ENCODE measurements at places on chromosomes 13 and 19.

GRCh38 chr13:88288326-88288725, 617.2 kb downstream of the SLITRK5 start:
- no peak for DNase-seq

DNA sequence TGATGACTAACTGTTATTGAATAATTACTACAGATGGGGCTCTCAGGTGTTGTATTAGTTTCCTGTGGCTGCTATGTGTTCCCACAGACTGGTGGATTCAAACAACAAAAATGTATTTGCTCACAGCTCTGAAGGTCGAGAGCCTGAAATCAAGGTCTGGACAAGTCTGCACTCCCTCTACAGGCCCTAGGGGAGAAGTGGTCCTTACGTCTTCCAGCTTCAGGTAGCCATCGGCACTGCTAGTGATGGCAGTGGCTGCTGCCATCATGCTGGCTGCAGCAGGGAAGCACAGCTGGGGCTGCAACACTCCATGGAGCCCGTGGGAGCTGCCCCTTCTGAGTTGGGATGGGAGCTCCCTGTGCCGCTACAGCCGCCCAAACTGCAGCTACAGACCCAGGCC, 1.9 kb downstream of the TEX26 start:
- no peak for DNase-seq

GRCh38 chr19:38022791-38023670, 116.0 kb downstream of the SIPA1L3 start:
- no peak for DNase-seq

DNA sequence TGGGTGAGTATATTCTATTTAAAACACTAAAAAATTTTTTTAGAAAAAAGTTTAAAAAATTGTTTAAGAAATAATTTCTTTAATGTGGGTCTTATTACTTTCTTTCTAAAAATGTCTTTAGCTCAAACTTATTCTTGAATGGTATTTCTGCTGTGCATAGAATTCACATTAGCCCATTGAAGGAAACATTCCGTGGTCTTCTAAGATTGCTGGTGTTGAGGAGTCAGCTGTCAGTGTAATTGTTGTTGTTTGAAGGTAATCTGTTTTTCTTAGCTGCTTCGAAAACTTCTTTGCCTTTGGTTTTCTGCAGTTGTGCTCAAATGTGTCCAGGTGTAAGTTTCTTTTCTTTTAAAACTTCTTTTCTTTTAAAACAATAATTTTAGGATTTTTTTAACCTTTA, 85.4 kb upstream of the KLF12 start:
- no peak for DNase-seq

DNA sequence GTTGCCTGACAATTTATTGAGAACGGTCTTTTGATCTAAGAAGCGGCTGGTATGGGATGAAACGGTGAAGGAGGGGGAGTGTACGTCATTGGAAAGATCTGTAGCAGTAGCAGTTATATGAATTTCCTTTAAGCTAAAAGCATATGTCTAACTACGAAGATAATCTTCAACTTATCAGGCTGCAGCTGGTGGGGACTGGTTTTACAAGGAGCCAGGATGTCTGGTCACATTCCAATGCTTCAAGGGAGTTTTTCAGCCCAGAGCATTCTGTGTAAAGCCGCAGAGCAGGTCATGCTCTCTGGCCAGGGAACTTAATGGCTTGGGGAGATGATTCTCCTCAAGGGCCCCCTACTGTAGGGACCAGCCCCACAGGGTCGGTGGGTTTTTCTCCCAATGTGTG, 29.2 kb downstream of the CLEC4M start:
- no peak for DNase-seq

DNA sequence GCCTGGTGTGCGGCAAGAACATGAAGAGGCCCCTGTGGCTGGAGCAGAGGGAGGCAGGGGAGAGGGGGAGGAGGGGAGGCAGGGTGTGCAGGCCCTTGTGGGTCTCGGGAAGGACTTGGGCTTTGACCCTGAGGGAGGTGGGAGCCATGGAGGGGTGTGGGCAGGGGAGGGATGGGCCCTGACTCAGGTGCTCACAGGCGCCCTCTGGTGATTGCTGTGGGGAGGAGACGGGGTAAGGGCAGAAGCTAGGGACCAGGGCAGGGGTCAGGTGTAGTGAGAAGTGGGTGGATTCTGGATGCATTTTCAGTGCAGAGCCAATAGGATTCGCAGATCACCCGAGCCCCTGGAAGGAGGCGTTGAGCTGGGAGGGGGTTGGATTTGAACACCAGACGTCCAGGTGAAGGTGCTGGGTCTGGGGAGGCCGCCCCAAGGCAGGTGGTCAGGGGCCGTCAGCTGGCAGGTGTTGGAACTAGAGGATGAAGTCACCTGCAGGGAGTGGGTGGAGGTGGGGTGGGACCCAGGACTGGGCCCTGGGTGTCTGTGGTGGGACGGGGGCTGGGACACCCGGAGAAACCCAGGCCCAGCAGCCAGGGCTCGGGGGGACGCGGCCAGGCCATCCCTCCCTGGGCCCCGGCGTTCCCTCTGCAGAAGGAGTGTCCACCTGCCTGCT, 185.4 kb downstream of the KDM4B start:
- DNase-seq, result no peak

GRCh38 chr13:39815345-39816111, 160.1 kb downstream of the COG6 start:
- DNase-seq, result no peak

DNA sequence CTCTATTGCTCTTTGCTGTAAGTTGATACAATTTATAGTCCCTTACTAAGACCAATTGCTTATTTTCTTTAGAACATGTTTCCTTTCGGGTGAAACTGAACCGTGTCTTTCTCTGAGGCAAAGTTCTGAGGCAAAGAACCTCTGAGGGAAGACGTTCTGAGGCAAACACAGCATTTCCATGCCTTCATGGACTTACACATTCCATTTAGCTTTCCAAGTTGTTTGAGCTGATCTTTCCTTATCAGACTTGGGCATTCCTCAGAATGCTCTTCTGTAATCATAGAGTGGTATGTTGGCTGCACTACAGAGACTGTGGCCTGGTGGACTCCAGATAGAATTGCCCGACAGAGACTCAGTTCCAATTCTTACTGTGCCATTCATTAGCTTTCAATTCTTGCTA, 579.1 kb downstream of the KCTD12 start:
- no peak for DNase-seq

GRCh38 chr19:39310558-39311311, 9.9 kb downstream of the LRFN1 start:
- DNase-seq, result no peak

GRCh38 chr19:49692147-49692506, 1.2 kb downstream of the CPT1C start:
- DNase-seq, result no peak

- DNase-seq, result no peak
Measured at GRCh38 chr19:40799558-40800338, 757 bp downstream of the EGLN2 start.

DNA sequence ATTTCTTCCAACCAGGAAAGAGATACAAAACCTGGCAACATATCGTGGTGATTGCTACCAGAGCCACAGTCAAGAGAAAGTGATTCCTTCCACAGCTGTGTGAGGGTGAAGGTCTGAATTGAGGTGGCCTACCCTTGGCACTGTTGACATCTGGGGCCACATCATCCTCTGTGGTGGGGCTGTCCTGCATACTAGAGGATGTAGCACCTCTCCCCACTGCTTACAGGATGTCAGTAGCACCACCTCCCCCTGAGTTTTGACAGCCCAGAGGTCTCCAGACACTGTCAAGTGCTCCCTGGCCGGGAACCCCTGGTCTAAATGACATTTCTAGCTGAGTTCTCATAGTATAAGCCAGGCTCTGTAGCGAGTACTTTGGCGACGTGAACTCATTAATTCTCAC, 15.5 kb downstream of the PTGER1 start:
- DNase-seq, result no peak

GRCh38 chr19:12967907-12968306, 1.5 kb upstream of the DAND5 start:
- DNase-seq, result no peak

GRCh38 chr19:32828643-32829344, 40.8 kb downstream of the SLC7A9 start:
- no peak for DNase-seq

GRCh38 chr13:107969546-107969945, 245.8 kb downstream of the LIG4 start:
- no peak for DNase-seq

- peak; percentile 51 for DNase-seq
Measured at GRCh38 chr19:35935911-35936737, at the start of gene LRFN3. Gene LRFN3 (plus strand): TSS chr19:35936374. CDS start chr19:35939426, 3,052 bp downstream.

DNA sequence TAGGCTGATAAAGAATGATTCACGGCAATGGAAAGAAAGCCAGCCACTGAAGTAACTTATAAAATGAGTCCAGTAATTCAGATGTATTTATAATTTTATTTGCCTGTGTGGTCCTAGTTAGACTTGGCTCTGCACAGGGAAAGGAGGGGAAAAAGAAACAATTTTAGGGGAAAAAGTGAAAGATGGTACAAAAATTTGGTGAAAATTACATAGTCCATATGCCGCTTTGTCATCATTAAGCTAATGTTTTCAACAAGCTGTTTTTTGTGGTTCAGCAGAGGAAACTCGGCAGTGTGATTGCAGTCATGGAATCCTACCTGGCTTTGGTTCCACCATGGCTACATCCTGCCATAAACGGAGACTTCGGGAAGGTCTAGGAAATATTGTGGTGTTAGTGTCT, 301.9 kb downstream of the ATP8A2 start:
- no peak for DNase-seq

- no peak for DNase-seq
Measured at GRCh38 chr19:21749090-21749489, 18.3 kb downstream of the ZNF100 start.

- no peak for DNase-seq
Measured at GRCh38 chr13:19632915-19633478, 462 bp upstream of the MPHOSPH8 start.

GRCh38 chr13:69769608-69770007, 338.0 kb upstream of the ATXN8OS start:
- DNase-seq, result no peak

DNA sequence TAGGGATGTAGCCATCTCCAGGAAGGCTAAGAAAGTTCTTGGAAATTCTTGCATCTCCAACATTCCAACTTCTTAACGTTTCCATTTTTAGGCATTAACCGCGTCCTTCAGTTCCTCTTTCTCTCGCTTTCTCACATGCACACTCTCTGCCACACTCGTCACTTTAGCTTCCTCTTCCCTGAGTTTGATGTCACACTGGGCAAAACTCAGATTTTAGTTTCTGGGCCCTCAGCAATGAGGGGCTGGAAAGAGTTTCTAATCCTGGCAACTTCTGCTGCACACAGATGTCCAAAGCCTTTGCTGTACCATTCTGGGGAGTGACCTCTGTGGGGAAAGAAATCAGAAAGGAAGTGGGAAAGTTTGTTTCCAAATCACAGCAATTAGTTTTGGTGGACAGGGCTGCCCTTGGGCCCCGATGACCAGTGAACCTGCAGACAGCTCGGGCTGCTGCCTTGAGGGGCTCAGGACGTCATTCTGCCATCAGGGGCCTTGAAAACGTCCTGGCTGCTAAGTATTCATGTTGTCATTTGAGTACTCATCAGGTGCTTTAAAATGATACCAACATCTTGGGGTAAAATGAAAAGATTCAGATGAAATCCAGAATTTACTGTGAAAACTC, 89.3 kb downstream of the KL start:
- DNase-seq, result no peak

GRCh38 chr13:21231426-21231940, 55.0 kb downstream of the MRPL57 start:
- DNase-seq, result no peak

DNA sequence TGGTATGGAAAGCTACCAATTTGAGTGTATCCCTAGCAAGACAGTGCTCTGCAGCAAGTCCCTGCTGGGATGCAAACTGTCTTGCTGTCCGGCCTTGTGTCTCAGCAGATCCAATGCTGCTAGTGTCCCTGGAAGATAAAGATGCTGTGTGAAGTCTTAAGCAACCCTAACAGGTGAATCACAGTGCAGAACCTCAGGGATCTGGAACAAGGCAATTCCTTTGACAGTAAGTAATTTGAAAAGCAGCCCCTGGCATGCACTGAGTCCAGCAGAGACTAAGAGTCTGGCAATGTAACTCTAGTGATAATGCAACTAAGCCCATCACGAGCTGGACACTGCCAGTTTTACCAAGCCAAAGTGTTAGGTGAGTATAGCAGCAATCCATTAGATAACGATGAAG, 1.7 kb upstream of the UCHL3 start:
- no peak for DNase-seq

DNA sequence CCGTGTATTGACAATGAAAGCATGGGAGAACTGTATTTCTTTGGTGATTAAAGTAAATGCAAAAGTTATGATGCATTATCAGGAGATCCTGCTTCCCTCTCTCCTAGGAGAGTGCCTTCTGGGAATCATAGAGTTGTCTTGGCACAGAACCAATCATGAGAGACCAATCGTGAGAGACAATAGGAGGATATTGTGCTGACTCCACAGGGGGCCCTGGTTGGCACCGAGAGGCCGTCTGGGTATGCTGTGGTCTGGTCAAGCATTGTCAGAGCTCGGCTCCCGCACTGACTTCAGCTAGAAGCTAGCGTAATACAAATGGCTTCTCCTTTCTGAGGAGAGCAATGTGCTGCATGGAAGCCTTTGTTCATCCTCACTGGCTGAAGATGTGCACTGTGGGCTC, 131.5 kb upstream of the GJB6 start:
- no peak for DNase-seq

GRCh38 chr19:7916955-7917266, 2.3 kb downstream of the TGFBR3L start:
- no peak for DNase-seq

DNA sequence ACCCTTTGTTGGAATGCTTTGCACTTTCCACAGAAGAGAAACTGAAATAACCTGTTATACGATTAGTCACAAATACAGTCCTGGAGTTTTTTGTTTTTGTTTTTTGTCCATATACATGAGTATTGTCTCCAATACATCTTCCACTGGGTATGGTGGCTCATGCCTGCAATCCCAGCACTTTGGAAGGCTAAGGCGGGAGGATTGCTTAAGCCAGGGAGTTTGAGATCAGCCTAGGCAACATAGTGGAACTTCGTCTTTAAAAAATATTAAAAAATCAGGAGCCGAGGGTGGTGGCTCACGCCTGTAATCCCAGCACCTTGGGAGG, 25.0 kb downstream of the AP2S1 start:
- no peak for DNase-seq

DNA sequence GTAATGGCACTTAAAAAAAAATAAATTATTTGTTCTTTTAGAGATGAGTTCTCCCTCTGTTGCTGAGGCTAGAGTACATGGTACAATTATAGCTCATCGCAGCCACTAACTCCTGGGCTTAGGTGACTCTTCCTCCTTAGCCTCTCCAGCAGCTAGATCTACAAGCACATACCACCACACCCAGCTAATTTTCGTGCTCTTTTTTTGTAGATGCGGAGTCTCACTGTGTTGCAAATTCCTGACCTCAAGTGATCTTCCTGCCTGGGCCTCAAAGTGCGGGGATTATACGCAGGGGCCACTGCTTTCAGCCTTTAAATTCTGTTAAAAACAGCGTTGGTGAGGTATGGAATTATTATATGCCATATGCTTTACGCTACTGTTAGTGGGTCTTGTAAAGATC, 2034.0 kb downstream of the OLFM4 start:
- DNase-seq, result no peak

Data from stimulated activated CD8-positive, alpha-beta memory T cell treated with anti-CD3 and anti-CD28 coated beads, Interleukin-2, amount 100 ng/mL, for 48 hours (primary cell).